ENCODE measurements at places on chromosomes 3 and 15.

- no peak for DNase-seq
Measured at GRCh38 chr3:114660124-114660523, 366.3 kb downstream of the TIGIT start.

DNA sequence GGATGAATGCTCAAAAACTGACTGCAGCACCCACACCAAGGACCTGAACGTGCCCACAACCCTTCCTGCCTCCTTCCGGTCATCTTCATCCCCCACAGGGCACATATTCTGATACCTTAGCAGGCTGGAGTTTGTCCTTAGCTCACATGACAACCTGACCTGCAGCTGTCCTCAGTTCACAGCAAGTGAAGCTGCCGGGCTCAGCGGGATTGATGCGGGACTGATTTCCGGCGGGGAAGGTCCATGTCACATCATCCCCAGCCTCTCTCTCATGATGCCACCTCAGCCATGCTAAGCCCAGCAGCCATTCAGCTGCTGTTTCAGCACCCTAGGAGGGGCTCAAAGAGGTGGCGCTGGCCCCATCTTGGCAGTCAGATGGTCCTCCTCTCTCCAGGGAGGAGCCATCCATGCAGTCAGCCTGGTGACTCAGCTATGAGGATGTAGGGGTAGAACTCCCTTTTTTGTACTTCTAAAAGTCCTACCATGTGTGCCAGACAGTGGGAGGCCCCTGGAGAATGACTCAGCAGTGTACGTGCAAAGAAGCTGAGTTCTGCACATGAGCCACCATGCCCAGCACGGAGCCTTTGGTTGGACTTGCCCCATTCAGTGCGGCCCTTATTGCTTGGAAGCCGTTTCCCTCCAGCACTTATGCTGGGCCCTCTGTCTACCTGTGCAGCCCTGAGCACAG is 9.5 kb downstream of the CA12 start:
- peak; percentile 9 for DNase-seq

DNA sequence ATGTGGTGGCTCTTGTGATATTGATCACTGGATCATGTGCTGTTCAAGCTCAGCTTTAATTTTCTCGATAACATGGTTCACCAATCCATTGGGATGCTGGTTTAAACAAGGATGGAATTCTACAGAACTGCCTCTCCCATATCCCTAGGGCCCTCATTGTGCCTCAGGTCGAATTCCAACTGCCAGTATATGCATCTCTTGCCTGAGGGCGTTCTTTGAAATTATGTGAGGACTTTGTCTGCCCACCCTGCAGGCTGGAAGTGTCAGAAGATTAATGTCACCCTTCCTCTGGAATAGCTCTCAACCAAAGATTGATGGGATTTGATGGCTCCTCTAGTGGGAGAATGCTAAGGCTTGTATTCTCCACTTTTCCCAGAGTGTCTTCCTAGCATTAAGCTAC is 175.6 kb upstream of the GALNT15 start:
- no peak for DNase-seq

DNA sequence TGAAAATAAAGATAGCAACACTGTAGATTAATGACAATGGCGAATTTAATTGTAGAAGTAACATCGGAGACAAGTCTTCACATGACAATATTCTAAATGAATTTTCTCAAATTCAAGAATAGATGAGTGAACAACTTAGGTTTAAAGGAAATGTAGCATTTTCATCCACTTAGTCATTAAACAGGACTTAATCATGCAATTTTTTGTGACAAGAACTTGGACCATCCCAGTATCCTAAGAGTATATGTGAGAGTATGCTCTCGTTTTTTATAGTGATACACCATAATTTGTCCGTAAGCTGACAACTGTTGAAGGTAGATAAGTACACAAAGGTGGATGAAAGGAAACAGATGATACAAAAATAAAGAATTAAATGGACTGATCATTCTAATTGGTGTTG is 81.5 kb downstream of the DLG1 start:
- DNase-seq: no peak

GRCh38 chr3:34012102-34012461 is 213.7 kb downstream of the PDCD6IP start:
- no peak for DNase-seq

- no peak for DNase-seq
Measured at GRCh38 chr3:40237889-40238571, 71.5 kb upstream of the EIF1B start.

DNA sequence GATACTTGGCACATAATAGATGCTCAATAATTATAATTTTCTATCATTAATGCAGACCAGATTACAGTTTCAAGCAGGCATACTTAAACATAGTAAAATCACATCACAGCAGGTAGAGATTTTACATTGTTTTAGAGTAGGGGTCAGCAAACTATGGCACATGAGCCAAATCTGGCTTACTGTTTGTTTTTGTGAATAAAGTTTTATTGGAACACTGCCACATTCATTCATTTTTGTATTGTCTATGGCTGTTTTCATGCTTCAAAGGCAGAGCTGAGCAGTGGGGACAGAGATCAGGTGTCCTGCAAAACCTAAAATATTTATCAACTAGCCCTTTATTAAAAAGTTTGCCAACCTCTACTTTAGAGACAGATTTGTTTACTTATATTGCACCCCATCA is 189.6 kb upstream of the MRPL3 start:
- DNase-seq: no peak

- DNase-seq: no peak
Measured at GRCh38 chr15:64285871-64286270, 70.1 kb downstream of the CSNK1G1 start.

Measured in activated naive CD4-positive, alpha-beta T cell treated with Interleukin-2 at 50 U/mL for 16 hours (primary cell).